ENCODE measurements at places on chromosomes 11 and 22.

- no peak for DNase-seq
These were observed 39.9 kb downstream of the KCNC1 start for GRCh38 chr11:17774232-17775034.

- DNase-seq = no peak
These were observed 58.5 kb downstream of the TNRC6B start for GRCh38 chr22:40236131-40236665.

DNA sequence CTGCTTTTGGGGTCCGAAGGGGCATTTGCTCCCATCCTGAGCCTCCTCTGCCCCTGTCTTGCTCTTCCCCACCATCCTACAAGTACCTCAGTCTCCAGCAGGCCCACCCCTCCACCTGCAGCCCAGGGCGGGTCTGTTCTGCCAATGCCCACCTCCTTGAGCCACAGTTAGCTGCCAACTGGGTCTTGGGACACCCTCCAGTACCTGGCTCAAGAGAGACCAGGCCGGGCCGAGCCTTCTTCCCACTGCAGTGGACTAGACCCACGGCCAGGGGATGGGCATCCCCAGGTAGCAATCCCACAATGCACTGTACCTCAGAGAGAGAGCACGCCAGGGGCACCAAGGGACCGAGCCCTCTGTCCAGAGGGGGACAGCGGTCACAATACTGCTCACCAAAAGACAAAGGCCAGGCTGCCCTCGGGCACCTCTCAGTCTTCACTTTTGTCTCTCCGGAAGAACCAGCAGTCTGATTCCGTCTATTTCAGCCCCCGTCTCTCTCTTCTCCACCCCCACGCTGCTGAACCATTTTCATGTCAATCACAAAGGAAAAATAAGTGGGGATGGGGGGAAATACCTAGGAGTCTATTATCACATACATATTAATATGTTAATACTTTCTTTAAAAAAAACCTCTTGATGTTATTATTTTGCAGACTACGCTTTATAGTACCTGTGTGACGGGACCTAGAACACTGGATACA lies 51.7 kb downstream of the SYT13 start:
- no peak for DNase-seq

DNA sequence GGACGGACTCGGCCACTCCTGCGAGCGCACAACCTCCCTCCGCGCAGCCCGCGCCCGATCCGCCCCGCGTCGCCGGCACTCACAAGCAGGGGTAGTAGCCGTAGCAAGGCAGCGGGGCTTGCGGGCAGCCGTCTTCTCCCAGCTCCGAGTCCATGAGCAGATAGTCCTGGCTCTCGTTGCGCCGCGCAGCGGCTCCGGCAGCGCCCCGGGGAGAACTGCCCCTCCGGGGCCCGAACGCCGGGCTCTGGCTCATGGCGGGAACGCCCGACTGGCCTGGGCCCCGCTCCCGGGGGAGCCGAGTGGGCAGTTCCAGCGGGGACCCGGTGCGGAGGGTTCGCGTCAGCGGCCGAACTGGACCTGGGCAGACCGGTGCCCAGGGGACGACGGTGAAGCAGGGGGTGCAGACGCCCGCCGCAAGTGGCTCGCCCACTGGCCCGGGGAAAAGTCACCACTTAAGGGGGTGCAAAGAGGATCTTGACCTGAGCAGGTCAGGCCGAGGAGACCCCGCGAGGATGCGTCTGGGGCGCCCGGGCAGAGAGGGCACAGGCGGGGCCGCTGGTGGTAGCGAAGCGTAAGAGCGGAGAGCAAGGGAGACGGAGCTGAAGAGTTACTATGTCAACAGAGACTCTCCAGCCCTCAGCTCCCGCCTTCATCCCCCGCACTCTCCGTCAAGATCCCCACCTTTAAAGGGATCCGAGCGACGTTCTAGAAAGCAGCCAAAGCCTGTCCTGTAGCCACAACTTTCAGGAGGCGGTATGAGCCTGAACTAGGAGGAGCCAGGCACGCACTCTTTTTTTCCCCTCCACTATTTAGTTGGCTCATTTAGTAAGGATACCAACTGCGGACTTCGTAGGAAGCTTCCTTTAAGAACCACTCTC lies at the start of gene TRPC6:
Gene TRPC6 (minus strand): TSS at position 757 of the 878 bp plus-strand sequence. CDS start 504 bp downstream, at position 253.
- DNase-seq = no peak

- DNase-seq = no peak
These were observed at the start of gene CD248 for GRCh38 chr11:66316849-66317251. Gene CD248 (minus strand): TSS chr11:66317044. CDS start chr11:66317027, 17 bp downstream.

GRCh38 chr11:113615098-113615497 lies 91.0 kb downstream of the TMPRSS5 start:
- no peak for DNase-seq

DNA sequence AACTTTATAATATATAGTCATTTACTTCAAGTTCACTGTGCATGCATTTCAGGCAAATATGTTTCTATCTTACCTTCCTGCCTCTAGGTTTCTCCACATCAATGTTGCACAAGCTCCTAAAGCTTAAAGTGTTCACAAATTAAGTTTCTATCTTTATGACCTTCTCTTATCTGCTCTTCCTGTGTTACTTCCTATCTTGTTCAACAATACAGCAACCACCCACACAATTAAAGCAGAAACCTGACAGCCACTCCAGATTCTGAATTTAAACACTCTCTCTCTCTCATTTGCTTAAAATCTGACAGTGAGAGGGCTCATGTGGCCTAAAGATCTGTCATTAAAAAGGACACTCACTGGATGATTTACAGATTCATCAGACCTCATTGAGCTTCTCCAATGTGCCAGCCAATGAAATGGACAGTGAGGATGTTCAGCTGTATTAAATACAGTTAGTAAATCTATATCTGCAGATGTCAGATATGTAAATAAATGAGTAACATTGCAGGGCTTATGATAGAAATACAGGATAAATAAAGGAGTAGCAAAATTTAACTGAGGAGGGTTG lies 10.9 kb downstream of the PDGFD start:
- DNase-seq = no peak

- no peak for DNase-seq
These were observed 326.9 kb downstream of the TBC1D22A start for GRCh38 chr22:47089374-47089773.

DNA sequence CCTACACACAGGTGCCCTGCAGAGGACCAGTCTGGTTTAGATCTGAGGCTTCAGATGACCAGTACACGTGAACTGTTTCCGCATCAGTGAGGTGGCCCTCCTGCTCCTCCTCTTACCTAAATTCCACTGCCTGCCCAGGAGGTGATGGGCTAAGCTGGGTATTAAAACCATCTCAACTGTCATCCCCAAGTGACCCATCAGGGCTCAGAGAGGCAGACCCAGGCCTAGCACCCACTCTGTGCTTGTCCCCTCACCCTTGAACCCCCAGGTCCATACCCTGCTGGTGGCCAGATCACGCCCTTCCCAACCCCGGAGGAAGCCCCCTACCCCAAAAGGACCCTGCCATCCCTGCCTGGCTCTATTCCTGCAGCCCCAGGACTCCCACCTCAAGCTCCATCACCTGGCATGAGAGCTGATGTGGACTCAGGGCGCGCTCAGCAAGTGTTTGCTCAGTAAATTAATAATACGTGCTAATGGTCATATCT lies 21.3 kb downstream of the RSPH14 start:
- no peak for DNase-seq

DNA sequence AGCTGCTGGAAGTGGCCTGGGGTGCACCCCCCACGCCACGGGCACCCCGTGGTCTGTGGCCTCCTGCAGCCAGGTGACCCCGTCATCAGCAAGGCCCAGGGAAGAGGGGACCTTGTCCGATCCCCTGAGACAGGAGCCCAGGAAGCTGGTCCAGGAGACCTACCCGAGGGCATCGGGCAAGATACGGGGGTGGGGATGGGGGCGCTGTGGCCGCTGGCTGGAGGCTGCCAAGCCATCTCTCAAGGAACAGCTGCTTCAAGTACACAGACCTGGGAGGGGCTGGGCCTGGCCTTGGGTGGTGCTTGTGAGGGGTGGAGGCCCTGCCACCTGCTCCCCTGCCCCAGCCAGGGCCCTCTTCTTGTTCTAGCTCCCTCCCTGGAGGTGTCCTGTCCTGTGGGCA lies 1272.1 kb downstream of the BRD1 start:
- DNase-seq = no peak

- no peak for DNase-seq
These were observed 115.5 kb downstream of the TEAD1 start for GRCh38 chr11:12789596-12790215.

- DNase-seq = no peak
These were observed 11.3 kb upstream of the GDPD5 start for GRCh38 chr11:75536786-75537641.

DNA sequence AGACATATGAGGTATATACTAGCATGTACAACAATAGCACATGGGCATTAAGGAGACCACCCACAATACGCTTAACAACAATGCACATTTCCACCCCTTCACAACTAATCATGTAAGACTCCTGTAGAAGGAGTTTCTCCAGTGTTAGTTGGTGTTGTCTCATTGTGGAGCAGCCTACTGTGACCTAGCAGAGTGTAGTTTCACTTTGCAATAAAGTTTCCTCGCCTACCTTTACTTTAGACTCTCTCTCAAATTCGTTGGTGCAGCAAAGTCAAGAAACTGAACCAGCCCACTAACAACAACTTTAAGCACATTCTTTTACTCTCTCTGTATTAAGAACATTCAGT lies 863.6 kb downstream of the FAM181B start:
- no peak for DNase-seq

GRCh38 chr11:115368616-115369015 lies 135.6 kb downstream of the CADM1 start:
- DNase-seq = no peak

DNA sequence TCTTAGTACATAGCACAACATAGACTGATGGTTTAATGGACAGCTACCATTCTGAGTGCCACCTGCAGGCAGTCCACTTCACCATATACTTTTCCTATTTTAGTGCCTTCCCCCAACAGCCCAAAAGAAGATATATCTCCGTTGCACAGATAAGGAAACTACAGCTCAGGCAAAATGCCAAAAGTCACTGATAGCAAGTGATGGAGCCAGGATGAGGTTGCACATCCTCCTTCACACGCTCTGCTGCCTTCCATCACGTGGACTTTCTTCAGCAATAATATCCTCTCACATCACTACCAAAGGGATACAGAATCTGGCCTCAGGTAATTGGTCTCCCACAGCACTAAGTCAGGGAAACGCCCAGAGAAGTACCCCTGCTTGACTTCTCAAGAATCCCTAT lies 7.5 kb downstream of the TCF20 start:
- no peak for DNase-seq

- no peak for DNase-seq
These were observed 235.9 kb downstream of the TBC1D22A start for GRCh38 chr22:46998331-46998730.

GRCh38 chr11:133064152-133064877 lies 468.0 kb downstream of the OPCML start:
- DNase-seq = peak; percentile 82

DNA sequence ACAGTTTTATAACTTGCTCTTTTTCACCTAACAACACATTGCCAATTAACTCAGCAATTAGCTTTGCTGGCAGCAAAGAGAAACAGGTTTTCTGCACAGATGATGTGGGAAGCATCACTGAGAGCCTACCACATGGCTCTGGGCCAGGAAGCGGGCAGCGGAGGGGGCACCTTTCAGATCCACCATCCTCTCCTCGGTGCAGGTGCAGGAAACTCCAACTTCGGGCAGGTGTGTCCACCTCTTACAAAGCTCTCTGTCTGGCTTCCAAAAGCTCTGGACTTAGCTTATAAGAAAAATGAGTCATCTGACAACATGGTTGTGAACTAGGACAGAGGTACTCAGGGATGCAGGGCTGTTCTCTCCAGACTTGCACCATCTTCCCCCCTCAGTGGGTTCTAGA lies 77.0 kb downstream of the RPS6KA4 start:
- DNase-seq = no peak

- no peak for DNase-seq
These were observed 3.4 kb upstream of the OR4C6 start for GRCh38 chr11:55658608-55659007.

GRCh38 chr11:72954860-72955259 lies 140.6 kb downstream of the ATG16L2 start:
- DNase-seq = no peak

- DNase-seq = no peak
These were observed 426.2 kb downstream of the MIAT start for GRCh38 chr22:27083610-27084009.

GRCh38 chr11:85652786-85653447 lies 5.2 kb downstream of the TMEM126A start:
- no peak for DNase-seq

DNA sequence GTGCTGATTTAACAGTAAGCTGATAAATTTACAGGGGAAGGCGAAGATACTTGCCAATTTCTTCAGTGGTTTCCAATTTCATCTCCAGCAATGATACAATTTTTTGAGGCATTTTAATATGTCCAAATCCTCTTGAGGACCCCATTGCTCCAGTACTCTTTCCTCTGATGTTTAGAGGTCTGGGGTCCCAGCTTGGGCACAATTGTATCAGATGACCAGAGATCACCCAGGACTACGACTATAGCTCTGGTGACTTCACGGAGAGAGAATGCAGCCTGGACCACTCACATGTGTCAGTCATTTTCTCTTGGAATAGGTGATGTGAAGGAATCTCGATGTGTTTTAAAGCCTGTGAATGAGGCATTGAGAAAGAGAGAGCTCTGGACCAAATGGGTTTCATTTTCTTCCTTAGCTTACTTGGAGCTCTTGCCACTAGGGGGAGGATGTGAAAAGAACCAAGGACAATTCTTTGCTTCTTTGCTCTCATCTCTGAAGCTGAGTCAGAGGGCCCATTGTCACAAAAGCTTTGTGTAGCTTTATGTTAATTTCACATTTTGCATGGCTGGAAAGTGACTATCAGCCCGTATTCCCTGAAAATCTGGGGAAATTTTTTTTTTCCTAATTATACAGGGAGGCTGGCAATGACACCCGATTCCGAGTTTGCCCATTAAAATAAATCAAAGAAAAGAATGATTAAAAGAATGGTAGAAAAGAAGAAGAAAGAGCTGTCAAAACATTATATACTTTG lies 6.7 kb upstream of the CCDC90B start:
- DNase-seq = peak; percentile 85

GRCh38 chr11:9301720-9302119 lies 12.7 kb downstream of the TMEM41B start:
- no peak for DNase-seq

- DNase-seq = no peak
These were observed 8.4 kb upstream of the OR52J3 start for GRCh38 chr11:5037926-5038325.

Data from midbrain (tissue), 1 donor.